ENCODE measurements at places on chromosomes 2 and 18. TPM values are rescaled to one million over a fixed set of nuclear protein-coding genes. Genes with fewer than 3 reads are reported as not detected.

The SPAG16 gene
- total RNA-seq: 22.8 TPM

The SERPINB10 gene
- not detected for total RNA-seq

The GATA6 gene
- 76.2 TPM for total RNA-seq

The IL1F10 gene
- not detected for total RNA-seq

The POU3F3 gene
- total RNA-seq: 0.11 TPM

The NOSTRIN gene
- total RNA-seq: 8.9 TPM

The CD226 gene
- total RNA-seq: 2.4 TPM

The DCDC2C gene
- not detected for total RNA-seq

GRCh38 chr2:37625796-37626571 is 45.5 kb downstream of the CDC42EP3 start:
- no peak for DNase-seq

DNA sequence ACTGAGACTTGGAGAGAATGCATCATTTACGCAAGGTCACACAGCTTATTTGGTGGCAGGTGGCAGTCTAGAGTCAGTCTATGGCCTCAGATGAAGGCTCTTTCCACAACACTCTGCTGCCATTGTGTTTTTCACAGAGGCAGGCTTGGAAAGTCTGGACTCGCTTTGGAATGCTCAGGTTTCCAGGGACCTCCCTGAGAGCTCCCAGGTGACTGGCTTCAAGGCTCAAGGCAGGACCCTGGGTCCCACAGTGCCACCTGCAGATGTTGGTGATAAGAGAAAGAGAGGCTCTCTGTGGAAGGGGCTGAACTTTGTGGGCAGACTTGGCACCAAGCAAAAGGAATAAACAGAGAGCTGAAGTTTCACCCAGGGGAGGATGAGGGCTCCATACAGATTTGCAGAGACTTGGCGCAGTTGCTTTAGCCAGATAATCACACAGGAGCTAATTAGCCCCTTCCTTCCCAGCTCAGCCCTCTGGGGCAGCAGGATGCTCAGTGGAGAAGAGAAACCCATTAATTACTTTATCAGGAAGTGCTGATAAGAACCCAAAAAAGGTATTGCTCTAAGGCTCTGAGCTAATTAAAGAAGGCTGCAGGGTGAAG is 103.5 kb downstream of the LBH start:
- DNase-seq: no peak

DNA sequence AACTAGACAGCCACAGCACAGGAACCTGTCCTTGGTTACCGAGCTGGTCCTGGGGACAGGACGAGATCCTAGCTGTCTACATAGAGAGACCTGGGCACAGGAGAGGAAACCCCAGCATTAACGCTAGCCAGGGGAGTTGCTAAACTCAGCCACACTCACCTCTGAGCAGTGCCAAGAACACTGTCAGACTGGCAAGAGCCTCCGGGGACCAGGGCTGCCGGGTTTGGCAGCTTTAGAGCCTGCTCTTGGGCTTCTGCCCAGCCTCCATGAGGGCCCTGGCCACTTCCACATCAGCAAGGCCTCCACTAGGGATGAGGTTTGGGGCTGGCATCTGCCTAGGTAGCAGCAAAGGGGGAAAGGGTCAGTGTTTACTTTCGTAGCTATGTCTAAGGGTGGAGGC is 6.7 kb downstream of the TMBIM1 start:
- no peak for DNase-seq

- DNase-seq: no peak
Observed at GRCh38 chr18:41378598-41378997, 576.4 kb upstream of the PIK3C3 start.

DNA sequence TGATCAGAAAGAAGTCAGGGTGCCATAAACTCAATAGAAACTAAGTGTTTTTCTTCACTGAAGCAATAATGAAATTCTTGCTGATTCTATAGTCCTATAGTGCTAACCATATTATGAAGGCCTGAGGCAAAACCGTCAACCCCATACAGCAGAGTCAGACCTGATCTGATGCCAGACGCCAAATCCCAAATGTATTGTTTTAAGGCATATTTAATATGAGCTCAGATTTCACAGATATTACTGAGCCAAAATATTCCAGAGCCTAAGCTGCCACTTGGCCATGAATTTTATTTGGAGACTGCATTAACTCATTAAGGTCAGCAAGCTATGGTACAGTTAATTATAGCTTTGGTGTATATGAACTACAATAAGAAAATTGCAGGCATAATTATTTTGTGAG is 53.4 kb downstream of the SCN1A start:
- no peak for DNase-seq

DNA sequence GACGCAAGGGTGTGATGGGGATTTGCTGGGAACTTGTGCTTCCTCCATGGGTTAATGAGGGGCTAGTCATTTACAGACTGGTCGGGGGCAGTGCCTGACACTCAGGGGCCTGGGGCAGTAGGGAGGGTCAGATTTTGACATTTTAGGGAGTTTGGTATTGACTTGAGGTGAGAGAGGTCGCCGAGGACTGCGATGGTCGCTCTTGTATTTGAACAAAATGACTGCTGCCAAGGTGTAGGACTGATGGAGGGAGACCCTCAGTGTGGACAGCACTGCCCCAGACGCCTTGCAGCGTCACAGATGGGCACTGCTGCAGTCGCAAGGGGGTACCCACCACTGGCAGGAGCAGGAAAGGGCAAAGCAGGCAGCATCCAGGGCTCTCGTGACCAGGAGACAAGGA is 182.9 kb downstream of the RTP5 start:
- no peak for DNase-seq

- DNase-seq: peak; percentile 85
Observed at GRCh38 chr2:127700527-127701192, 637 bp upstream of the SFT2D3 start.

DNA sequence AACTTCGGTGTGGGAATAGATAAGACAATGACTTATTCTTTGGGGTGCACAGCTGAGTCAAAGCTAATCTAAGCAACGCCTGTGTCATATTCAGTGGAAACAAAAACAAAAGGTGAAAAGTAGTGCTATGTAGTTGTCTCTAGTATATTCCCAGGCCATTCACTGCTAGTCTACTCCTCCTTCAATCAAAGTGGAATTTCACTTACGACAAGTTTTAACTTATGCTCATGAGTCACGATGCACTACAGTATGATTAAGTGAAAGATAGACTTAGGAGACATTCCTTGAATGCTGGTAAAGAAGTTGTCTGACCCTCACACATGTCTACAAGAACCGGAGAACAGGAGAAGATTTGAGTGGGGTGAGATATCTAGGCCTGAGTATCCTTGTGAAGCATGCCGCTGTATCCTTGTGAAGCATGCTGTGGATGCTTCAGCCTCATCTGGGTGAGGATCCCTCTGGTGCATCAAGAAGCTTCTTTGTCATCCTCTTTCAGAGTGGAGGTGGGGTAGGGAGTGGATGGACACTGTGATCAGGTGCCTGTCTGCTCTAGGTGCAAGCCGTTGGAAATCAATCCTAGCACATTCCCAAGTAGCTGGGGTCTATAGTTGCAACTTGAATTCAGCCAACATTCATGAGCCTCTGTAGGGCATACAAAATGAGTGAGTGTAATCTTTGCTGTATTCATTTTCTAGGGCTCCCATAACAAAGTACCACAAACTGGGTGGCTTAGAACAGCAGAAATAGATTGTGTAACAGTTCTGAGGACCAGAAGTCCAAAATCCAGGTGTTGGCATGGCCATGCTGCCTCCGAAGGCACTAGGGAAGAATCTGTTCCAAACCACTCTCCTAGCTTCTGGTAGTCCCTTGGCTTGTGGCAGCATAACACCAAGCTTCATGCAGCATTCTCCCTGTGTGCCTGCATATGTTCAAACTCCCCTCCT is 173.5 kb upstream of the FN1 start:
- DNase-seq: no peak

DNA sequence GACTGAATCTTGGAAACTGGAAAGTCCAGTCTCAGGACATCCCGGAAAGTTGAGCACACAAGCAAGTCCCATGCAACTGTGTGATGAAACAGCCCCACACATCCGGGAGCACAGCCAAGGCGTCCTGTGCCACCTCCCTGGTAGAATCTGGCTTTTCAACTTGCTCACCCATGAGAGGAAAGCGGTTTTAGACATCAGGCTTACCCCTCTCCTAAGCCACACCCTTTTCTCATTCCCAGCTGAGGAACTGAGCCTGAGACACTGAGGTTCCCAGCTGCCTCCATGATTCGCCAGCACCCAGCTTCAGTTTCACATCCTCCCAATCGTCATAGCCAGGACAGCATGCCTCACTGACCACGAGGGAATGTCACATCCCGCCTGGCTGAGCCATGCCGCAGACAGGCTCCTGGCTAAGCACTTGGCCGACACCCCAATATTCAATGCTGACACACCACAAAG is 60.3 kb downstream of the STEAP3 start:
- DNase-seq: peak; percentile 80

GRCh38 chr2:16155766-16156165 is 215.4 kb downstream of the MYCN start:
- DNase-seq: no peak

DNA sequence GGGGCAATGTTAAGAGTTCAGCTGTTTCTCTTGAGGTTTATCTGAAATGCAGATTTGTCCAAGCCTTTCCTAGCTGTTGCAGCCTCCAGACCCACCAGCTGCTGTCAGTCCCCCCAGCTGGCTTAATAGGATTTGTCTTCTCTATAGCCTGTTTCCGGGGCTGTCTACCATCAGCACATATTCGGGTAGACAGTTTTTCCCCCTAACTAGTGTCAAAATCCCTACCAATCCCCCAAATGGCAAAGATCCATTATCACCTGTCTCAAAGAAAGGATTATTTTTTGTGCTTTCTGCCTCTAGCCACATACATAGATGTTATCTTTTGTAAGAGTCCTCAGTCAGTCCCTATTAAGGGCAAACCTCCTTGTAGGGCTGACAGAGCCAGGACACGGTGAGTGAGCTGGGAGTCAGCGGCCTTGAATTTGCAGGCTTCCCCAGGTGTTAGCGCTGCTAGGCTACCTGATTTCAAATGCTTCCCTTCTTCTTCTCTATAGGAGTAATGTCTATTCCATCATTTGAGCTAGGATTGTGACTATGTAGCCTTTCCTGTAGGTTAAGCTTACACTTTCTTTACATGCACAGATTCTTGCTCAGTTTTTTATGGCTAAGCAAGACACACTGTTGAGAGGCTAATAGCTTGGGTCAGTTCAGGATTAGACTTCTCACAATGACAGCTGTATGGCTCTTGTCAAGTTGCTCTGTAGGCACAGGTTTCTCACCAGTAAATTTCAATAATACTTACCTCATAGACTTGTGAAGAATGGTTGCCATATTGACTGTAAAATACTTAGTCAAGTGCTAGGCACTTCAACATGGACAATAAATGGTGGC is 171.1 kb upstream of the UNC80 start:
- no peak for DNase-seq

DNA sequence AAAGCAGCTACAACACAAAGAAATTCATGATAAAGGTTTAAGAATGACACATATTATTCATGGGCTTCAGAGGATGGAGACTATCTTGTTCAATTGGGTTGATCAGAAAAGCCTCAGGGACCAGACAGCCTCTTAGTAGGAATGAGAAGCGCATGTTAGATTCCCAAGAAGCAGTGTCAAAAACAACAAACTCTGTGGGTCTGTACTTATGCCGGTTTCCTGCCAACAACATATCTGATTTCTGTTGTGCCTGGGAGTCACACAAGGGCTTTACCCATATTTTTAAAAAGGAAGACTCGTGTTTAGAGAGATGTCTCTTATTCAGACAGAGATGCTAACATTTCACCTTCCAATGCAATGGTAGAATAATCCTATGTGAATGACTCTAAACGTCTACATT is 2180.6 kb upstream of the CELF4 start:
- no peak for DNase-seq

DNA sequence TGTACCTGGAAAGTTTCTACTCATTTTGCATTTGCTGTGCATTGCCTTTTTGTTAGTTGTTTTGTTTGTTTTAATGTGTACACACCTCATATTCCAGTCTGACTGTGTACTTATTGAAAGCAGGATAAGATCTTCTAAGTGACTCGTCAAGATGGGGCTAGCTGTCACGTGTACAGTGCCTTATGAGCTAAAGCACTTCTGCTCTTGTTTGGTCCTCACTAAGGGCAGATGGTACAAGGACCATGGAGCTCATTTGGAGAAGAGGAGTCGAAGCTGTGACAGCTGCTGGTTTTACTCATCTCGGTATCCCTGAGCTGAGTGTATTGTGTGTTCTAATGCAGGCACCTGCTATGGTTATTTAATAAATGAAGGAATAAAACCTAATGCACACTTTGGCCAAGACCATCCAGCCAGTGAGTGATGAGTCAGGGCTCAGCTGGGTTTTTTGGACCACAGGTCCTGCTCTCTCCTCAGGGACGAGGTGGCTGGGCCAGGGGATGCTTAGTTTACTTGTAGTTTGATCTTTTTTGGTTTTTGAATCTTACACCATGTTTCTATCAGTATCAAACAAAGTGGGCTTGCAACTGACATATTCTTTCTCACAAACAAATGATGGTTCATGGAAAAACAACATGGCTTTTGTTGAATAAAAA is 152.5 kb upstream of the APCDD1 start:
- no peak for DNase-seq

DNA sequence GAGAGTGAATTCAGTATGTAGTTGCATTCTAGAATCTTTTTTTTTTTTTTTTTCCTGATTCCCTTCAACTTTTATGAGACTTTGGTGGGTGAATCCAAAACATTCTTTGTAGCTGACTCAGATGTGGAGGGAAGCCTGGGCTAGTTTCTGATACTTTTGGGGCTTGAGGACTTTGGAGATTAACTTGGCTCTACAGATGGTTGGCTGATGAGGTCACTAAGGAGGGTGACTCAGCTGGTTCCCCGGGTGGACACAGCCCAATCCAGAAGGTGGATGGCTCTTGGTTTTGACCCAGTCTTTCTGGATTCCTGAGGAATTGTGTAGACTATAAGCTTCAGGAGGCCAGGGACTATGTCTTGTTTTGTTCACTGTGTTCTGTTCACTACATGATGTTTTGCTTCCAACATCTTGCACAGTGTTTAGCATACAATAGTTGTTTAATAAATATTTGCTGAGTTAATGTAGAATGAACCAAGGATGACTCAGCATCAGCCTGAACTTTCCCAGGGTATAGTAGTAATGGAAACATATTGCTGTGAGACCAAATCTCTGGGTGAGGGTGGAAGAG is 30.5 kb downstream of the LAMA3 start:
- DNase-seq: no peak

DNA sequence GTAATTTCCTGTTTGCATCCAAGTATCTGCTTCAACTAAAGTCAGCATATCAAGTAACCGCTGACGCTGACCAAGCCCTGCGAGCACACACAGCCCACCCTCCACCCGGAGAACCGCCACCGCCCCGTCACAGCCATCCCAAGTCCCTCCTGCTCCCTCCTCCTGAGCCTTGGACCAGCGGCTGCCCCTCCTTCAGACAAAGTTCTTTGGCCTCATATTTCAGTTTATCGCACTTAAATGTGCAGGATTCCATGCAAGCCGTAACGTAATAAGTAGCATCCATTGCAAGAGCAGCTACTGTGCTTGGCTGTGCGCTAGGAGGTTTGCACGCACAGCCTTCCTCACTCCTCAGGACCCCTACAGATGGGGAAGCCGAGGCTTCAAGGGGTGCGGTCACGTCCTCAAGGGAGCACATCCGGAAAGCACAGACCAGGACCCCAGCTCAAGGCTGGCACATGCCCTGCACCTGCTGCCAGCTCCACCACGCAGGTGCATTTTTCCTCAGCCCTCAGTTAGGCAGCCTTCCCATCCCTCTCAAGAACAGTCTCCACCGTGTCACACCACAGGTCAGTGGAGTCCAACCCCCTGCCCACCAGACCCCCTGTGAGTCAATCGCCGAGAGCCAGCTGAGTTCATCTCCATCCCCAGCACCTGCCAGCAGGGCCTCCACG is 17.1 kb downstream of the PXDN start:
- DNase-seq: peak; percentile 71

GRCh38 chr2:207203056-207203455 is 37.3 kb upstream of the KLF7 start:
- no peak for DNase-seq

GRCh38 chr2:158967731-158968395 is 577 bp upstream of the TANC1 start:
- peak; percentile 75 for DNase-seq

All from cardiac septum (tissue), 1 donor.